ENCODE measurements at places on chromosomes 5 and 9.

DNA sequence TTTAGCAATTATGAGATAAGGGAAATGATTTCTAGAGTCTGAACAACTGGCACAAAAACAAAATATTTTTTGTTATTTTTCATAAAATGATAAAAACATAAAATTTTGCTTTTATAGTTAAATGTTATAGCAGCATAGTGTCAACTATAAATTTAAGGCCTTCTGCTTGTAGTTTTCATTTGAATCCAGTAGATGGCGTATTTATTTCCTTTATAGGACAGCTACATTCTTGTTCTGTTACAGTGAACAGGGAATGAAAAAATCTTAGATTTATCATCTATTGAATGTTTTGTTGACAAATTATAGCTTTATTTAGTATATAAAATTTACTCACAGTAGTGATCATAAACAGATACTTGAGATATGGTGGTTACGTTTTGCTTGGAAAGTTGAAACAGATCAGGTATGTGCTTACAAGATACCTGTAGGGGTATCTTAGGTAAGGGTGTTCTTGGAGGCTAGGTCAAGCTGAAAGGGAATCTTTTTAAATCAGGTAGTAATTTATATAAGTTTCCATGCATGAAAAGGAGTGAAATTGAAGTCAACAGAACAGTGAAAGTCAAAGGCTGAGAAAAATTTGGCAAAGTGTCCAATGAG lies 239.3 kb upstream of the GRIN3A start:
- DNase-seq = no peak

GRCh38 chr9:110669433-110669832 lies 842 bp downstream of the MUSK start:
- no peak for DNase-seq

GRCh38 chr9:72294936-72295335 lies 70.1 kb downstream of the ZFAND5 start:
- no peak for DNase-seq

GRCh38 chr5:113108485-113108884 lies 131.9 kb downstream of the DCP2 start:
- DNase-seq = no peak

- no peak for DNase-seq
Observed at GRCh38 chr9:93261735-93262523, 78.0 kb downstream of the WNK2 start.

DNA sequence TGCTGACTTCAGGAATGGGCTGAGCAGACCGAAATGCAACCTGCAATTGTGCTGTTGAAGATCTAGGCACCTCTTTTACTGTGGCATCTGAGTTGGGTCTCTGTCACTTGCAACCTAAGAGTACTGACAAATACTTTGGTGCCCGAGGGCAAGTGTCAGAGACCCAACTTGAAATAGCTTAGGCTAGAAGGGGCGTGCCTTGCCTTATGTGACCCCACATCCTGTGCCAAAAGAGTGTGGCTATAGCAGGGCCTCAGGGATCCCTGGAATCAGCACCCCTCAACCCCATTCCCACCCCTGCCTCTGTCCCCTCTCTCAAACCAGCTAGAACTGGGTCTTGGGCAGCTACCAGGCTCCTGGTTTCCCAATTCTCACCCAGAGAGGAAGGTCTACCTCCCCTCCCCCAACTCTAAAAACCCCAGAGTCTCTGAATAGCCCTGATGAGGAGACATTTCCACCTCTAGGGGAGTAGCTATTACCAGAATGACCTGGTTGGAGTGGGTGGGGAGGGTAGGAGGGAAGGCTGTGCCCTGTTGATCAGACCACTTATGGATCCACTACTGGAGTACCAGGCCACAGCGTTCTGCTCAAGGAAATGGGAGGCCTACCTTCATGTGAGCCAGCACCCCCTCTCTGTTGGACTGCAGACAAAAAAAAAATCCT lies 17.5 kb downstream of the RAI14 start:
- DNase-seq = no peak

DNA sequence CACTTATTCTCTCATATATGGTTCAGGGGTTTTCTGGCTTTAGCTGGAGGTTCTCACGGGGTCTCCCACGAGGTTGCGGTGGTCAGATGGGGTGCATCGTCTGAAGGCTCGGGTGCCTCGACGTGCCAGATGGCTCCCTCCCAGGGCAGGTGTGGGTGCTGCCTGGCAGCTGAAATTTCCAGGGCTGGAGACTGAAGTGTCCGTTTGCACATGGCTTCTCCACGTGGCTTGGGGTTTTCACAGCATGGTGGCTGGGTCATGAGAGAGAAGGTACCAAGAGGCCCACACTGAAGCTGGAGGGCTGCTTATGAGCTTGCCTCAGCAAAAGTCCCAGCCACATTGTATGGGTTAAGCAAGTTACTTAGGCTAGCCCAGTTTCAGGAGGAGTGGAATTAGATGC lies 218.6 kb downstream of the AGTPBP1 start:
- no peak for DNase-seq

DNA sequence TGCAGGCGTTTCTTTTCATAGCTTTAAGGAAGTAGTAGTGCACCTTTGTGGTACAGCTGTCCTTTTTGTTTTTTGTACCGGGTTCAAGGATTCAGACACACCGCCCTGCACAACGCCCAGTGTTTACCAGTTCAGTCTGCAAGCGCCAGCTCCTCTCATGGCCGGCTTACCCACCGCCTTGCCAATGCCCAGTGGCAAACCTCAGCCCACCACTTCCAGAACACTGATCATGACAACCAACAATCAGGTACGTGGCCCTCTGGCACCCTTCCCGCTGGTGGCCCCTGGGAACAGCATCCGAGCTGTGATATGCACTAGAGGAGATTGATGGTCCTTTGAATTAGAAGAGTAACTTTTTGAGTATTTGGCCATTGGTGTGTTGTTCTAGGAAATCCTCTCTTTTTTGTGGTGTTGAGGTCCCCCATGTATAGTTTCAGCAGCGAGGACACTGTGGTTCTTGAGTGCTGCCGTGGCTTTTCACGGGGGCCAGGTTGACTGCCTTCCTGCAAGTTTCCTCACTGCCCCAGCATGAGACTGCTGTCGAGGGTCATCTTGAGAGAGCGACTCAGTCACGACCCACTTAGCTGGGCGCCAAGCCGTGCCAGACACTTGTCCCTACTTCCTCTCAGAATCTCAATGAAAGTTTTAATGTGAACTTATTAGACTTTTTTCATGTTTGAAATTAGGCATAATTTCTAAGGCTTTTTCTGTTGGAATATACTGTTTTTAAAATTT lies 37.9 kb downstream of the TENT4A start:
- no peak for DNase-seq

DNA sequence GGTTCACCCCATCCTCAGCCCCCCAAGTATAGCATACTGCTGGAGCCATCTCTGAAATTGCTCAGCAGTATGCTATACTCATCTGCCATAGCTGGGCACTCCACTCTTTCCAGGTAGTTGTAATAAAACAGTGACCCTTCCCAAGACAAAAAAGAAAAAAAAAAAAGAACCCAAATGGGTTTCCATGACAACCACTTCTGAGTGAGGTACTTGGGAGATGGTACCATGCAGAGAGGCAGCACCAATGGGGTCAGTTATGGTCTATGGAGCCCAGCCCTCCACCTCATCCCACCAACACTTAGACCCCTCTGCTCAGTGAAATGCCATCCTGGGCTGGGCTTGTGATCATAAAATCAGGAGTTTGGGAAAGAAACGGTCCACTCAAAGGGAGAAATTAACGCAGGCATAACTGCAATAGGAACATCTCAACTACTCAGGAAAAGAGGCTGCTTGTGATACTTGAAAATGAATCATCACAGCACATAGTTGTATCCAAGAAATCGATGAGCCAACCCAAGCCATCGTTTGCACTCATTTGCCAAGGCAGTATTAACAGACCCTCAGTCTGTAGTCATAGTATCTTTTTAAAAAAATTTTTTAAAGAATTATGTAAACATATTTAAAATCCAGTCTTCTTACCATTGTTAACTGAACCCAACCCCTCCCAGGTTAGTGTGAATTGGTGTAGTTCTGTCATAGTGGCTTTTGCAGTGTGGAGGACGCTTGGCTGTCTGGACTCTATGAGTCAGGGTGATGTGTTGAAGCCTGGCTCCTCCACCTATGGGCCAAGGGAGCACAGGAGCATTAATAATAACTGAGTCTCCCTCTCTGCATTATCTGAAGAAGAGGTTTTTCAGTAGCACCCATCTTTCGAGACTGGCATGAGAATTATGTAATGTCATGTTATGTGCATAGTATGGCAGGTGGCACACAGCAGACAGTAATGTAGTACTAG lies 402.7 kb downstream of the SPOCK1 start:
- no peak for DNase-seq

GRCh38 chr5:79408028-79408427 lies 105.9 kb downstream of the HOMER1 start:
- no peak for DNase-seq

DNA sequence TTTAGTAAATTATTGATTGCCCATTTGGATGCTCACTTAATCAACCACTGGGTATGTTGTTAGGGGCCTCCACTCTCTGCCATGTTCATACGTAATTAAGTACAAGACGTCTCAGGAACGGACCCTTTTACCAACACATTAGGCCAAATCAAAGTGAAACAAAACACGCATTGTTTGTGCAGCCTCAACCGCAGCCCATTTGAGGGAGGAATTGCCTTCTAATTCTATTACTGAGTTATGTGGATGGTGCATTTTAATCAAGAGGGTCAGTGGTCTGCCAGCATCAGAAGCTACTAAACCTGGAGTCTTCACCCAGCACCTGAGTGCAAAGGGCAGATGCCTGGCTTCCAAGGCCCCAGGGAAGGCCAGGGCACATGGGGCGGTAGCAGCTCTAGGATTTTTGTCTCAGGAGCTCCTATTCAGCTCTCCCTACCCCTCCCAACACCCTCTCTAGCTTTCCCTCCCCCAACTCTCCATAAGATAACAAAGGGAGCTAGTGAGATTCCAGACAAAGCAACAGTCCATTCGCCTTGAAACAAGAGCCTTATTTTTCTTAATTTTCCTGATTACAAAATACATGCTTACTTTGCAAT lies 7.9 kb upstream of the MED27 start:
- DNase-seq = no peak

DNA sequence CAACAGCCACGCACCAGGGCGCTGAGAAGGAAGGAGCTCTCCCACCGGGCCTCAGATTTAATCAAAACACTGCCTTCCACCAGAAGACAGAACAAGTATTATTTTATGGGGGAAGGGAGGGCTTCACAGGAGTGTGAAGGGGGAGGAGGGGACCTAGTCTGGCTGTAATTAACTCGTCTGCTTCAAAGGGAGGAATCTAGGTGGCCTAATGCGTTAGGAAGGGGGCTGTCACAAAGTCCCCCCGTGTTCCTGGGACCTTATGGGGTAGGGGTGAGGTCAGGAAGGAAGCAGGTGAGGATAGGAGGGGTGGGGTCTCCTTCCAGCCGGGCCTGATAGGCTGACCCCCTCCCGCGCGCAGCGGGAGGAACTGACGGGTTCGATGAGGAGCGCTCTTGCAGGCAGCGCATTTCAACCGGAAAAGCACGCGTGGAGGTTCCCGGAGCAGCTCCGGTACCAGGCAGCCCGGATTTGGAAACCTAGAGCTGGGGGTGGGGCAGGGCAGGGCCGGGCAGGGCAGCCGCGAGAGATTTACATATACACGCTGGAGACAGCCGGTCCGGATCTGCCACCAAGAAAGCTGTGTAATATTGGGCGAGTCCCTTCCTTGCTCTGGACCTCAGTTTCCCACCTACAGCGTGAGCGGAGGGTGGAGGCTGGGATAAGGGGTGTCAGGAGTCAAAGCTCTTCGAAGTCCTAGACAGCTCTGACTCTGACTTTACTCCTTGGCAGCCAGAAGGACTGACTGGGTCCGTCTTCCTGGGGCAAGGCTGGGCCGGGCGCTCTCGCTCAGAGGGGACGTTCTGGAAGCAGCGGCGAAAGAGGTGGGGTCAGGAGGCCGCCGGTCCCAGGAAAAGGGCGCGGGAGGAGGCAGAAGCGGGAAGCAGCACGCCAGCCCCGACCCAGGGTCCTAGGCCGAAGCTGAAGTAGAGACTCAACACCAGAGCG lies 1.8 kb downstream of the SHB start:
- no peak for DNase-seq

DNA sequence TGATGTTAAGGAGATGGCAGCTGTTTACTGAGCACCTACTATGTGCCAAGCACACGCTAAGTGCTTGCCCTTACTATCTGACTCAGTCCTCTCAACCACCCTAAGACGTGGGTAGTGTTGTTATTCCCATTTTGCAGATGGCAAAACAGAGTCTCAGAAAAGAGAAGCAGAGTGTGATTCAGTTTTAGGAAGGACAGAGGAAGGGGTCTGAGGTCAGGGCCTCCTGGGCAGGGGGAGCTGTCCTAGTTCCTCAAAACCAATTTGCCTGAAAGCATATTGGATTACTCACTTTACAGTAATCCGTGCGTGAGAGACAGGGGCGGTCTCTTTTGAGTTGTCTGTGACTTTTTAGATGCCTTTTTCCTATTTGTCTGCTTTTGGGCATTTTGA lies 23.2 kb downstream of the DNM1 start:
- no peak for DNase-seq

GRCh38 chr9:121694600-121694999 lies 43.2 kb downstream of the DAB2IP start:
- DNase-seq = no peak

GRCh38 chr5:35360671-35361070 lies 130.4 kb upstream of the PRLR start:
- no peak for DNase-seq

- DNase-seq = no peak
Observed at GRCh38 chr9:127574072-127574993, 37.7 kb upstream of the STXBP1 start.

DNA sequence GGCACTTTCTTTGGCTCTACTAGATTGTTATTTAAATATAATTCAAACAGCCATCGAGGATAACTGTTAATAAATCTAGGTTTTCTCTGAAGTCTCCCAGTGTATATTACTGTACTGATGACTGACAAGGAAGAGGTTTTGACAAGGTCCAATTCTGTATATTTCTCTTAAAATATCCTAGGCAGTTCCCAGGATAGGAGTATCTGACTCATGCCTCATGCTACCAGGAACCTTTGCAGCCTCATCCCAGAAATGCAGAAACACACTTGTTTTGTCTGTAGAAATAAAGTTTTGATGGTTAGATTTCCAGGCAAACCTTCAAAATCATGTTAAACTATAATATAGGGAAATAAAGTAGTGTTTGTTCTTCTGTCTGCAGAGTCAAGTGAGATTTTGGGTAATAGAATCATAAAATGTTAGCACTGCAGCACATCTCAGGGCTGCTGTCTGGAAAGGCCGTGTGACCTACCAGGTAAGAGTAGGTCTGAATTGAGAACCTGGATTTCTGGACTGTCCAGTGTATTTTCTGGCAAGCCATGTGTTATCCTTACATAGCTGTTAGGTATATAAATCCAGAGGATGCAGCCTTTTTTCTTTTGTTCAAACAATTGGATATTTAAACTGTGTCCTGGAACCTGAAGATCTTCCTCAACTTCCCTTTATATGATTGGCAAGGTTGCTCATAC lies 8.3 kb downstream of the UBE2D2 start:
- DNase-seq = no peak

DNA sequence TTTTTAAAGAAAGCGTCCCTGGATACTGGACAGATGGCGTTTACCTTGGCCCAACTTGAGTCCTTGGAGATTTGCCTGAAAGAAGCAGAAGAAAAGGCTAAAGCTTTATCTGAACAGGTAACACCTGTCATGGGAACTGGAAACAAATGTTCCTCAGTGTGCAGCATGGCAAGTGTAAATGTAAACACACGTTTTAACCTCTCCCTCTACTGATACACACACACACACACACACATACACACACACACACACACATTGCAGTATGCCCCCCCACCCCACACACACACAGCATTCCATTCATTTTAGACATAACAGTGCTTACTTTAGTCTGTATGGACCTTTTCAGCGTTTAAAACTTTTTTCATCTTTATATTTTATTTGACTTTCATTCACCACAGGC lies 51.1 kb downstream of the CCDC192 start:
- no peak for DNase-seq

GRCh38 chr9:133579601-133580418 lies 29.4 kb downstream of the FAM163B start:
- DNase-seq = no peak
